ENCODE measurements at places on chromosomes 2 and 18.
A peak's percentile ranks its signal among the peaks of the same experiment; 100 is the strongest.

- DNase-seq = no peak
Observed at GRCh38 chr2:46339676-46340459, 42.7 kb downstream of the EPAS1 start.

- no peak for DNase-seq
Observed at GRCh38 chr2:146124741-146125140, 1604.8 kb upstream of the ZEB2 start.

DNA sequence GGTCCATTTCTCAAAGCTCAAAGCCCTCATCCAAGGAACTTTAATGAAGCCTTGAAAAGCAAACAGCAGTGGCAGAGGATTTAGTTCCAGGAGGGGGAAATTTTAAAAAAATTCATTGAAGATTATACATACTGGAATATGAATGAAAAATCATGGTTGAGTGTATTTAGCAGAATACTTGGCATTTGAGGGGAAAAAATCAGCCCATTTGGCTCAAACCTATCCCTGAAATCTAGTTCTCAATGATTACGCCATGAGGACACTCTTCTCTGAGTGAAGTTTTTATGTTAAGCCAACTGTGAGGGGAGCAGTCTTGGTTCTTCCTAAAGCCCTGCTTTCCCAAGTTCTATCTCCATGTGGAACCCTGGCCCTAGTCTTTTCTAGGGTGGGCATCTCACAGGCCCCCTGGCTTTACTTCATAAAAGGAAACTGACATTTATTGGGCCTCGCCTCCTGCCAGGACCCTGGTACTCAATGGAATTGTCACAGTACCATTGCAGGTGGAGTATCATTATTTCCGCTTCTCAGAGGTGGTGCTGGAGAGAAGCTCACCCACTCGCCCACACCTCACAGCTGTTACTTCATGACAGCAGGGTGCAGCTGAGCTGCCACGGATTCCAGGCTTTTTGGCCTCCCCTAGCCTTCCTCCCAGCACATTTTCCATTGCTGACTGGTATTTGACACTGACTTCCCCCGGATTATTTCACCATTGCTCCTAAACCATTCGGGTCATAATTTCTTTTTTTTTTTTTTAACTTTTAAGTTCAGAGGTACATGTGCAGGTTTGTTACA, 56.8 kb downstream of the NXPH2 start:
- DNase-seq = no peak

DNA sequence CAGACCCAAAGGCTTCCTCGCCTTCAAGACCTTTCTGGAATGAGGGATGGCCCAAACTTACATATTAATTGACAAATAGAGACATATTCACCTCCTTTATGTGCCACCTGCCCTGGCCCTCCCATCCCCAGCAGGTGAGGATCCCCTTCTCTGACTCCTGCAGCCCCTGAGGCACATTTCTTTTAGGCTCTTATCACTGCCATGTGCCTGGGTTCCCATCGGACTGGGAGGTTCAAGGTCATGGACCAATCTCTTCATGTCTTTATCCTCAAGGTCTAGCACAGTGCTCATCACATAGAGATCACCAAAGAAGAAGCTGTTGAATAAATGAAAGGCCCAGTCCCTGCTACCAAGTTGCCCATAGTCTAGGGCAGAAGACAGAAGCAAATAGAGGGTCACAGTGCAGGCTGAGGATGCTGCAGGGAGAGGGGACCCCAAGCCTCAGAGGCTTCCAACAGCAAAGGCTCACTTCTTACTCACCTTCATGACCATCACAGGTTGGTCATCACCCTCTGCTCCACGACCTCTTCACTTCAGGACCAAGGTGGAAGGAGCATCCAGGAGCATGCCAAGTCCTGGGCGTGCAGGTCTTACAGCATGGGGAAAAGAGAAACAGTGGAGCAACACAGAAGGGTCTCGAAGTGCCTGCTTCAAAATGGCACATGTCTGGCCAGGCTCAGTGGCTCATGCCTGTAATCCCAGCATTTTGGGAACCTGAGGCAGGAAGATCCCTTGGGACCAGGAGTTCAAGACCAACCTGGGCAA, 193.9 kb downstream of the SMAD2 start:
- no peak for DNase-seq

GRCh38 chr2:27118525-27119329, at the start of gene CGREF1:
CGREF1 (minus strand) TSS chr2:27119128; CDS start chr2:27104366, 14,762 bp downstream.
- peak; percentile 9 for DNase-seq

DNA sequence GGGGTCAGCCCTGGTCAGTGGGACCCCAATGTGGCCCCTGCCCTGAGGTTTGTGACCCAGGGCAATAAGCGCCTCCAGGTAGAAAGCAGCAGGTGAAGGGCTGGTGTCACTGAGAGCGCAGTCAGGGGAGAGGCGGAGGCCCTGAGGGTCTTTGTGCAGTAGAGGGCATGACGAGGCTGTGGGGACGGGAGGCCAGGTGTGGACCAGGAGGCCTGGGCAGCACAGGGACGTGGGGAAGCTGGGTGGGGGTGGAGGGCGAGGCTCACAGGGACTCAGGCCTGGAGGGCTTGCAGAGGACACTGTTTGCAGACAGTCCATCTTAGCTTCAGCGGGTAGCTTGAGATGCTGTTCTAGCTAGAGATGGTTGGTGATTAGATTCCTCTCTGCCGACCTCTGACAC, 32.0 kb downstream of the TRAF3IP1 start:
- DNase-seq = no peak
